EL (cell line): ENCODE measurements at places on chromosomes 11 and 22.

DNA sequence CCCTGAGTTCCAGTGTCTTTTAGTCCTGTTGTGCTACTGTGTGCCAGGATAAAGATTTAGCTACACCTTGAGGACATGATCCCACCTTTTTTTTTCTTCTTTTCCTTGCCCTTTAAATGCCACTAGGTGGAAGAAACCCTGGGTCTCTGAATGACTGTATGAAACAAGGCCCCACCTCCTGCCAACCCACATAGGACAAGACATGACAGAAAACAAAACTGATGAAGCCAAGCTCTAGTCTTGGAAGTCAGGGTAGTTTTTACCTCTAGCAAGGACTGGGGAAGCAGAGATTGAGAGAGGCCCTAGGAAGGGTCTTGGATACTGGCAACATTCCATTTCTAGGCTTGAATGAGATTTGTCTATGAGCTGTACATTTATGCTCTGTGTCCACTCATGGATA lies 410.7 kb downstream of the MIAT start:
- no peak for DNase-seq

DNA sequence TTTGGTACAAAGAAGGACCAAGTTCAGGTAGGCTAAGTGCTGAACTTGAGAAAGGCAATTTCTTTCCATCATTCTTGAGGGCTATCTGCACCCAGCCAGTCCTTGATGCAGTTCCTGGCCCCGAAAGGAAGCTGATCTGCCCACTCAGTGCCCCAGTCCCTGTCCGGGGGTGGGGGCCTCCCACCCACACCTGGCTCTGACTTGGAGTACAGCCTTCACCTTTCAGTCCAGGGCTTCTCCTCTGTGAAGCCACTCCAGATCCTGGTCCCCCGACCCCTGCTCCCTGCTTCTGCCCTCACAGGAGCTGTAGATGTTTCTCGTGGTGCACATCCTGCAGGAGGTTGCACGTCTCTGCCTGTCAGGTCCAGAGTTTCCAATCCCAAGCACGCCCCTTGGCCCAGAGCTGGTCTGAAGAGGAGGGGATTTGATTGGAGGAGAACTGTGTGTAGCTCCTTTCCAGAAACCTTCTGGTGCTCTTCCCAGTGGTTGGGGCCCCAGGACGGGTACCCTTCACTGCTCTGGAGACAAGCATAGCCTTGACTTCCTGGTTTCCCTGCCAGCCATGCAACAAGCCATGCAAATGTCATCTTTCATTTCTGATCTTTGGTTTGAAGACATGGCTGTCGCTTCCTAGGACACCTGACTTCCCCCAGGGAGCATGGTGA lies 75.3 kb downstream of the BCR start:
- no peak for DNase-seq

DNA sequence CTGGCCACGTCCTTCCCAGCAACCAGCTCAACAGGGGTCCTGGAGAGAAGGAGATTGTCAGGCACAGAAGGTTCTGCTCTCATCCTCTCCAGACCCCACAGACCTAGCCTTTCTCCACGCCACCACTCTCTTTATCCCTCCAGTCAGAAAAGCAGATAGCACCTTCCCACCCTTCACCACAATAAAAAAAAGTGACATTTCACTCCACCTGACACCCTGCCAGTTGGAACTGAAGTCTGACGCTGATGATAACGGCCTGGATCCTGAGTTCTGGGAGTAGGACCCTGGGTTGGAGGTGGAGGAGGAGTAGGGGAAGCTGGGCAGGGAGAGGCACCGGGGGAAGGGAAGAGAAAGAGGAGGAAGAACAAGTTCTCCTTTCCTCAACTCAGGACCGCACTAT lies 127.5 kb upstream of the ANO1 start:
- DNase-seq, result no peak

DNA sequence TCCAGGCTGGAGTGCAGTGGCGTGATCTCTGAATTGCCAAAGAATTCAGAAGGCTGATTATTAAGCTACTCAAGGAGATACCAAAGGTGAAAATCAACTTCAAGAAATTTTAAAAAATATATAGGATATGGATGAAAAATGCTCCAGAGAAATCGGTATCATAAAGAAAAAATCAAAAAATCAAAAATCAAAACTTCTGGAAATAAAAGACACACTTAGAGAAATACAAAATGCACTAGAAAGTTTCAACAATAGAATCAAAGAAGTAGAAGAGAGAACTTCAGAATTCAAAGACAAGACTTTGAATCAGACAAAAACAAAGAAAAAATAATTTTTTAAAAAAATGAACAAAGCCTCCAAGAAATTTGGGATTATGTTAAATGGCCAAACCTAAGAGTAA lies 45.6 kb upstream of the CLTCL1 start:
- DNase-seq, result no peak
